Activated CD4-positive, alpha-beta T cell treated with anti-CD3 and anti-CD28 coated beads, Interleukin-2, Interleukin-4, amounts not matched to agents 100 ng/mL and 50 ng/mL, durations not matched to agents 16 hours and 8 hours (primary cell): ENCODE measurements at places on chromosomes 5 and 9.

- DNase-seq, result no peak
Measured at GRCh38 chr9:134139081-134139480, 3.2 kb downstream of the WDR5 start.

DNA sequence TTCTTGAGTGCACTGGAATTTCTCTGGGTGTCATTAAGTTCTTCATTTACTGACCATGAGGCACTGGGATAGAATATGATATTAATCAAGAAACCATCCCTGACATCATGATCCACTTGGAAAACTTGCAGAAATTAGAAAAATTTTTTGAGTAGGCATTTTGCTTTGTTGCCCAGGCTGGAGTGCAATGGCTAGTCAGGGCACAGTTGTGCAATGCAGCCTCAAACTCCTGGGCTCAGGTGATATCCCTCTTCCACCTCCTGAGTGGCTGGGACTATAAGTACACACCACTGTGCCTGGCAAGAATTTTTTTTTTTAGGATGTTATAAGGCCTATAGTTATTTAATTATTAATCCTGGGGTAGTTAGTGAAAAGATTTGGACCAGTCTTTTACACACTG is 106.5 kb downstream of the STK32A start:
- DNase-seq, result no peak

- no peak for DNase-seq
Measured at GRCh38 chr9:77016526-77017504, 2.6 kb upstream of the FOXB2 start.

- DNase-seq, result no peak
Measured at GRCh38 chr9:124372038-124372437, 43.2 kb downstream of the PSMB7 start.

DNA sequence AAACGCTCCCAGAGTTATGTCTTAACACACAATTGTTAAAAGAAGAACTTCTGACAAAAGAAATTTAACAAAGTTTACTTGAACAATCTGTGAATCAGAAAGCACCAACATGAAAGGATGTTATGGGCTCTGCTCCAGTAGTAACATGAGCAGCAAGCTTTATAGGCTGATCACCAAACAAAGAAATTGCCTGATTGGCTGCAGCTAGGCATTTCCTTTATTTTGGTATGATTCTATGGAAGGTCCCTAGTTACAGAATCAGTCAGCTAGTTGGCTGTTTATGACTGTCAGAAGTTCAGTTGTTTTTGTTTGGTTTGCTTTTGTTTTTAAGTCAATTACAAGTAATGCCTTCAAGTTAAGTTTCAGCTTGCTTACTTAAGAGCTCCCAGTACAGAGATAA is 102.4 kb upstream of the SMC2 start:
- peak; percentile 71 for DNase-seq

DNA sequence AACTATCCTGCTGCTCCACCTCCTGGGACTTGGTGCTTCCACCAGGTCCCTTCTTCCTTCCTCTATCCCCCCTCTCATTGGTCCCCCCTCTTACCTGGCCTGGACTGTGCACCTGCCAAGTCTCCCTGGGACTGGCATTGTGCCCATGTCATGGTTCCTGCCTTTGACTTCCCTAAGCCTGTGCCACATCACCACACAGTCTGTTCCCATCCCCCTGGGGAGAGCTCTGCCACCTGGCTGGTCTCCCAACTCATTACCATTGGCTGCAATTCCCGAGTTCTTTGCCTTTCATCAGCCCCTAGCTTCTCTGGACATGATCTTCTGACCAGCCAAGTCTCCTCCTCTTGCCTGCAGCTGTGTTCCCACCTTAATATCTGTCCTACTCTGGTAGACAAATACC is 180.3 kb downstream of the SREK1 start:
- no peak for DNase-seq

- no peak for DNase-seq
Measured at GRCh38 chr5:57172466-57173318, 1.2 kb upstream of the GPBP1 start.

DNA sequence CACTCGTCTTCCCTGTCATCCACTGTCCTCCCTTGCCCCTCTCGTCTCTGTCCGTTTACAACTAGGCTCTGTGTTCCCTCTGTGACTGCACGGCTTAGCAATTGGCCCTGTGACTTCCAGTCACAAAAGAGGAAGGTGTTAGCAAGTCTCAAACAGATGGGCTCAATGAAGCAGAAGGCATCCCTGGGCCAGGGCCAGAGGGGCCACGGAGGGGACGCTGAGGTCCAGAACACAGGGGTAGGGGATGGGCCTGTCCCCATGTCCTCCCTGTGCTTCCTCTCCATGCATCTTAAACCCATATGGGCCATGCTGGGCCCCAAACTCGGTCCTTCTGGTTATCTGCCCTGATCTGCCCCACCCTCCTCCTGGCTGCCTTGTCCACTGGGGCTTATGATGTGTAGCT is at the start of gene CD72:
Gene CD72, minus strand, starts transcription at position 89 of the 403 bp plus-strand sequence. CDS start 110 bp downstream, outside the sequence.
- no peak for DNase-seq
